ENCODE measurements at places on chromosomes 13 and 19. TPM values are rescaled to one million over a fixed set of nuclear protein-coding genes. Genes with fewer than 3 reads are reported as not detected.

The CEACAM4 gene
- not detected for total RNA-seq

The LIN7B gene
- total RNA-seq: 9.6 TPM

DNA sequence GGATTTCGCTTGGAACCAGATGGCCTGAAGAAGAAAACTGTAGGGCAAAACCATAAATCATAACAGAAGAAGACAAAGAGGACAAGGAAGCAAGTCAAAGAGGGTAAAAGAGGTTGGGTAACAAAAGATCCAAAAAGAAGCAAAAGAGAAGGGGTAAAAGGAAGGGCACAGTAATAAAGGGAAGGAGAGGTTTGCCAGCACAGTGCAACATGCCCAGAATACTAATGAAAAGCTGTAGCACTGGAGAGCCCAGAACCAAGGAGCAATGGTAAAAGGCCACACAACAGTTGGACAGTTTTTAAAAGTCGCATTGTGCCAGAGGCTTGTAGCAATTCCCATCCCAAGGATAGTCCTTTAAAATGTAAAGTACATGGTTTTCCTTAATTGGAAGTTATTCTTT is 506.6 kb downstream of the PCDH9 start:
- H3K4me1 ChIP-seq: no peaks in the 10 kb centered on the region
- no peak for DNase-seq
- H3K36me3 ChIP-seq: no peaks in the 10 kb centered on the region
- H3K27ac ChIP-seq: no peak overlapping the region
- H3K4me3 ChIP-seq: no peak overlapping the region
- H3K27me3 ChIP-seq: no peaks in the 10 kb centered on the region

GRCh38 chr19:33686262-33686661 is 64.5 kb downstream of the CHST8 start:
- no peaks in the 10 kb centered on the region for H3K36me3 ChIP-seq
- no peak overlapping the region for H3K27ac ChIP-seq
- H3K4me1 ChIP-seq: peaks cover 11% of the 10 kb centered on the region
- no peak overlapping the region for H3K4me3 ChIP-seq
- peaks cover 46% of the 10 kb centered on the region for H3K27me3 ChIP-seq

DNA sequence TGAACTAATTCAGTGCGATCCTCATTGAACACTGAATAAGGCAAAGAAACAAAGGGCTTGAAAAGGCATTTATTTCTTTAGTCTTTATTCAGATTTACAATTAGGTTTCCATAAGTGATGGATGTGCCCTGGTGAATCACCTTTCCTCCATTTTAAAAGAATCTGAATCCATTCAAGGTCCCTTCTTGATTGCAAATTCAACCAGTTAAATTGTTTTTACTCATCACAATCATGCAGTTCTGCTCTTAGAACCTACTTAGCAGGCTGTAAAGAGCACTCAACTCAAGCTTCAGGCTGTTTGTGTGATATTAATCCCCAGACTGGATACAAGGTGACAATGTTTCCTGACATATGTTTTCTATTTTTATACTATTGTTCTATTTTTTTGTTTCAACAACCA is 321.0 kb downstream of the TBC1D4 start:
- no peak overlapping the region for H3K27ac ChIP-seq
- peaks cover 6% of the 10 kb centered on the region for H3K27me3 ChIP-seq
- H3K4me1 ChIP-seq: no peaks in the 10 kb centered on the region
- H3K36me3 ChIP-seq: no peaks in the 10 kb centered on the region

GRCh38 chr13:47004027-47004426 is 107.2 kb upstream of the HTR2A start:
- H3K36me3 ChIP-seq: no peaks in the 10 kb centered on the region
- H3K27ac ChIP-seq: no peak overlapping the region
- no peak overlapping the region for H3K4me3 ChIP-seq
- peaks cover 2% of the 10 kb centered on the region for H3K27me3 ChIP-seq
- DNase-seq: no peak

The MEDAG gene
- total RNA-seq: 7.5 TPM

The GPR18 gene
- not detected for total RNA-seq

The RFPL4A gene
- not detected for total RNA-seq

The UQCR11 gene
- 153 TPM for total RNA-seq

GRCh38 chr19:41993612-41994483 is at the start of gene ATP1A3:
TSS of gene ATP1A3 (minus strand) at chr19:41994230. CDS start at chr19:41994076, 154 bp downstream.
- peaks cover 5% of the 10 kb centered on the region for H3K4me1 ChIP-seq
- no peak within 1 kb of the TSS for H3K27ac ChIP-seq
- peak within 1 kb of the TSS; percentile 49 for H3K4me3 ChIP-seq

The CLIP3 gene
- total RNA-seq: 59.0 TPM

GRCh38 chr13:99366075-99366987 is 59.1 kb upstream of the GPR183 start:
- H3K27ac ChIP-seq: no peak overlapping the region
- H3K27me3 ChIP-seq: no peaks in the 10 kb centered on the region
- H3K36me3 ChIP-seq: peaks cover 30% of the 10 kb centered on the region
- H3K4me3 ChIP-seq: no peak overlapping the region

- DNase-seq: no peak
- H3K4me1 ChIP-seq: no peaks in the 10 kb centered on the region
- no peaks in the 10 kb centered on the region for H3K27me3 ChIP-seq
- no peak overlapping the region for H3K4me3 ChIP-seq
- H3K27ac ChIP-seq: no peak overlapping the region
Measured at GRCh38 chr13:43848001-43848649, 31.4 kb downstream of the CCDC122 start.

All from mesothelial cell of epicardium (in vitro differentiated cells).